Right forelimb (tissue), 1 donor: ENCODE measurements at places on chromosomes 6 and 20.

DNA sequence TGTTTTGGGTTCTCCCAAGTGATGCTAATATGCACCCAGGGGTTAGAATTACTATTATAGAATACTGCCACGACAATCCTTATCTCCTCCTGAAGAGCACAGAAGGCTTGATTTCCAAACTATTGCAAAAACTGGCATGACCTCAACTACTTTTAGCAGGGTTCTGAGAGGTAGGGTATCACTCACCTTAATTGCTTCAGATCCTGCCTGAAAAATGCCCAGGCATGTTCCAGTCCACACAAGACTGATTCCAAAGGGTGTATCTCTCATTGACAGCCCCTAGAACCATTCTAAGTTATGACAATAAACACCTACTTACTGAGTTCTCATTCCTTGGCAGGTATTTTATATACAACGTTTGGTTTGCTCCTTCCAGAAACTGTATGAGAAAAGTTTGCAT is 5.0 kb upstream of the DSE start:
- DNase-seq: no peak

DNA sequence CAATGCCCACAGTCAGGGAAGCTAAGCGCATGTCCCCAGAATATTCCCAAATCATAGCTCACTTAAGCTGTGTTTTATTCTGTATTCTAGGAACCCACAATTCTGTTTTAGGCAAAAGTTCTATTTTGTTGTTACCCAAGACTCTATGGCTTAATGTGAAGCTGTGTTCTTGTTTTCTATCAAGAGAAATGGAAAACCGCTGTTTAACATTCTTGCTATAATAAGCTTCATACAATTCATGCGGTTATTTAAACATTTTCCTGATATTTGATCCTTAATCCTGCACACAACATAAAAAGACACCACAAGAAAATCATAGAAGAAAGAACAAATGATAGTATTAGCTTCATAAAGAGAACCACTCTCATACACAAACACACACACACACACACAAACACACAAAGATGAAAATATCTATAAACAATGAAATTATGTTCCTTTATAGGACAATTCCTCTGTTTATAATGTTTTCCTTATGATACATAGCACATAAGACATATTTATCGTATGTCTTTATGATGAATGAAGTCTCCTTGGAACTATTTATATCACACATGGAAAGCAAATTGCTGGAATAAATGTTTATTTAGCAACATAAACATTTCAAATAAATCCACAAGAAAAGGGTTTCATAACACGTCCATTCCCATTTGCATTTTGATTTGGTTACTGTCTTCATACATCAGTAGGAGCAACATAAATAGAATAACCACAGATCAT is 16.4 kb upstream of the COL21A1 start:
- no peak for DNase-seq

DNA sequence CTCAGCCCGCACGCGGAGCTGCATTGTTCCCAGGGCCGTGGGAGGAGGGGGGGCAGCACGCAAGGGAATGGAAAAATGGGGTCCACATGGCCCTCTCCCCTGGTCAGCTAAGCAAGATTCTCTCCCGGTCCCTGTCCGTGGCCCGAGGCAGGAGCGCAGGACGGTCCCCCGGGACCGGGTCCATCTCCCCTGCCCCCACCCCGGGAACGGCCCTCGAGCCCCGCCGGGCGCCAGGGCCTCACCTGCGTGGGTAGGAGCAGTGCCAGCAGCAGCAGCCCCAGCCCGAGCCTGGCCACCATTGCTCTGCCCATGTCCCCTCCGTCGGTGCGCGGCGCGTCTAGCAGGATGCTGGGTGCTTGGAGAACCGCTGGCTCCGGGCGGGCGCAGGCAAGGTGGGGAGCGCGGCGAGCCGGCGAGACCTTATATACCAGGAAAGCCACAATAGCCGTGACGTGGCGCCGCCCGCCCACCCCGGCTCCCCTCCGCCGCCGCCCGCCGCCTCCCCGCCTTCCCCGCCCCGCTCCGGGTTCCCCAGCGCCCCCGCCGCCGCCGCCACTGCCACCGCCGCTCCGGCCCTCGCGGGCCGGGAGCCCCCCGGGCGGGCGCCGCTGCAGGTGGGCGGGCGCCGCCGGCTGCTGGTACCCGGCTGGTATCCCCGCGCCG is at the start of gene CD24:
Gene CD24, minus strand, starts transcription at position 394 of the 663 bp plus-strand sequence. Its CDS starts 83 bp downstream, at position 311.
- DNase-seq: peak; percentile 72

DNA sequence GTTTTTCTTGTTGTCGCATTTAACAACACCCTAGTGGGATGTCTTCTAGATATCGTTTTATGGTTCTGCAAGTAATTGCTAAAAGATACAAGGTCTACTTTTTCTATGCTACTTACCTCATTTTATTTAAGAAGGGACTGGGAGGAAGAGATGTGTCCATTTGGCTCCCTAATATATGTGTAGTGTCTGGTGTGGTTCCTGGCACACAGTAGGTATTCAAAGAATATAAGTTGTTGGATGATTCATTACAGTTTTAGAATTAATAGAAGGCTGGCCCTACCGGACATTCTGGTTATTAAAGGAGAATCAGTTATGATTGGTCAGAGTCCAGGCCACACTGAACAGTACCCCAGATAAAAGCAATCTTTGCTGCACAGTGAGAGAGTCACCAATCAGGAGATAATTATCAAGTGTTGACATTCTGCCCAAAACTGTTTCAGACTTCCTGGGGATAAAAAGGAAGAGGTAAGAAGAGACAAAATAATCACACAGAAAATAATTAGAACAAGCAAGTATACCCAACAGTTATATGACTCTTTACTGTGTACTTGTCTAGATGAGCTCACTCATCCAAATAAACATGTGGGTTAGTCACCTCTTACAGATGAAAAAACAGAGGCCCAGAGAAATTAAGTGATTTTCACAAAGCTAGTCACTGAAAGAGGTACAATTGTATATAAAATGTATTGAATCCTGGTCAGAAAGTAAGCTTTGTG is 7.0 kb downstream of the TMEM244 start:
- DNase-seq: no peak

- DNase-seq: no peak
Measured at GRCh38 chr6:63496361-63496804, 75.9 kb upstream of the LOC128125822 start.

- peak; percentile 77 for DNase-seq
Measured at GRCh38 chr6:82365016-82365795, 1.6 kb downstream of the TPBG start.

DNA sequence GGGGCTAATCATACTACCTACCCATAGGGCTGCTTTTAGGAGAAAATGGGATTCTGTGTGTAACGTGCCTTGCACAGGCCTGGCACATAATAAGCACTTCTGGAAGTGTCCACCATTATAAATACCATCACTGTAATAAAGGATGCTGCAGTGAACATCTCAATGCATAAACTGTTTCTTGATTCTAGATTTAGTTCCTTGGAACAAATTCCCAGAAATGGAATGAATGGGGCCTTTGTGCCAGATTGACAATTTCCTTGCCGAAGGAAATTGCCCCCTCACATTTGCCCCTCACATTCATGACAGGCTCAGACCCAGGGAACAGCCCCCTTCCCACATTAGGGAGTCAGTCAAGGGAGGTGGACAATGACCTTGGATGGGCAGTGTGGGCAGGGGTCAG is 29.2 kb downstream of the BPIFB4 start:
- DNase-seq: no peak

DNA sequence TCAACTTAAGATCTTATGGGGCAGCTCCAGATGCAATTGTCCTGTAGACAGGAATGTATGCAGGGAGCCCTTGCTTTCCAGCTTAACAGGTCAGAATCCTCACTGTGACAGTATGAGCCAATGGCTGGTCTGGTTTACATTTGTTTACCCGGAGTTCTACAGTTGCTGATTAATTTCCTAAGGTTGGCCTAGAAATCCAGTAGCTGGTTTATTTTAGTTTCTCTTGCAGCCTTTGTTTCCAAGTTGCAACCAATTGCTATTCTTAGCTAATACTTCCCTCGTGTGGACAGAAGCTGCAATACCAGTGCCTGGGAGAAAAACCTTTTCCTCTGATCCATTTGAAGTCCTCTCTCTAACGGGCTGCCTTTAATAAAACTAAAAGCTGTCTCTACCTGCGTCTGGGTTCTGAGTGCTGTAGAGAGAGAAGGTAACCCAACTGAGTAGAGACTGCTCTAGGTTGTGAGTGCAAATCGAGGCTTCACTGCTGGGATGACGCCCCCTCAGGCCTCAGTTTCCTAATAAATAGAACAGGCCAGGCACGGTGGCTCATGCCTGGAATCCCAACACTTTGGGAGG is 45.9 kb downstream of the ZNF217 start:
- peak; percentile 72 for DNase-seq

- DNase-seq: no peak
Measured at GRCh38 chr20:46803123-46804020, 91.3 kb upstream of the EYA2 start.

DNA sequence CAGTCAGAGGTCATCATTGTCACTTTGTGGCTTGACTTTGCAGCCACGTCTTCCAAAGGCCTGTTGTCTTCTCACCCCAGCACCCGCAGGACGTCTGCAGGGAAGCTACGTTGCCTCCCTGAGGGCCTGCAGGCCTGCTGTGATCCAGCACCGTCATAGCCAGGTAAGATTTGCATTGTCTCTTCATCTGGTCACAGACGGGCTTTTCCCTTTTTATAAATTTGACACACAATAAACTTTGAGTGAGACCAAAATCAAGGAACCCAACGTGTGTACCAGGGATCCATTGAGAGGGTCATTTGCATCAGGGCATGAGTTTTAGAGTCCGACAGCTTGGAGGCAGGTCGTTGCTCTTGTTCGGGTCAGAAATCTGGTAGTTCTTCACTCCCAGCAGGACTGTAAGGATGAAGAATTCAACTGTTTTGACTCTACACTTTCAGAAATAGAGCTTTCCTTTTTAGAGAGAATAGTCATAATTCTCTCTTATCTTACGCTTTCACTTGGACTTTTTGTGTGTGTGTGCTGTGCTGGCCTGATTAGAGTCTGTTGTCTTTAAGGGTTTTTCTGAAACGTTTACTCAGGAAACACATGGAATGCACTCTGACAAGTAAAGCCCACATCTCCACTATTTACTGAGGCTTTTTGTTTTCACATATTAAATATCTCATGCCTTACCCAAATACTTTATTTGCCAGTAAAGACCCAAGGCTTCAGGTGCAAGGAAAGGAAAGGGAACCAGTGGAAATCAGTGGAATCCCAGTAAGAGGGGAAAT is 177.2 kb upstream of the TAB2 start:
- DNase-seq: no peak
